Activated CD4-positive, alpha-beta T cell treated with anti-CD3 and anti-CD28 coated beads for 36 hours (primary cell): ENCODE measurements at places on chromosomes 5 and 9.
A peak's percentile ranks its signal among the peaks of the same experiment; 100 is the strongest.

GRCh38 chr5:77409870-77410621 lies 82.1 kb downstream of the WDR41 start:
- DNase-seq = no peak

DNA sequence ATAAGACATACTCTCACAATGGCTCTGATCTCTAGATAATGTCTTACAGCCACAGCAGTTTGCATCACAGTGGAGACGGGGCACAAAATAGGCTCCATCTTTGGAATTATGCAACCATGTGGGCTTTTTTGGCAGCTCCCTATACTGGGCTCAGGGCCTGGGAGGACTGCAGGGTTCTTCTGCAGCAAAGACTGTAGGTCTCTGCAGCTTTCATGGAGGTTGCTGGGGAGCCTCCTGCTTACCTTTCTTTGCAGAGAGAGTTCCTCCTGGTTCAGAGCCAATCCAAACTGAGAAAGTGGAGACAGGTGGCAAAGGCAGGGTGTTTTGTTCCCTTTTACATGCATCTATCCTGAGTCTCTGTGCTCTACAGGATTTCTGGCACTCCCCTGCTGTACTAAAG lies 558.0 kb downstream of the TLR4 start:
- DNase-seq = no peak

GRCh38 chr9:111630182-111630963 lies 761 bp upstream of the DNAJC25 start:
- no peak for DNase-seq

GRCh38 chr5:97531549-97531948 lies 348.5 kb upstream of the RIOK2 start:
- no peak for DNase-seq

- no peak for DNase-seq
Observed at GRCh38 chr5:74404574-74405508, 235.7 kb downstream of the ENC1 start.

DNA sequence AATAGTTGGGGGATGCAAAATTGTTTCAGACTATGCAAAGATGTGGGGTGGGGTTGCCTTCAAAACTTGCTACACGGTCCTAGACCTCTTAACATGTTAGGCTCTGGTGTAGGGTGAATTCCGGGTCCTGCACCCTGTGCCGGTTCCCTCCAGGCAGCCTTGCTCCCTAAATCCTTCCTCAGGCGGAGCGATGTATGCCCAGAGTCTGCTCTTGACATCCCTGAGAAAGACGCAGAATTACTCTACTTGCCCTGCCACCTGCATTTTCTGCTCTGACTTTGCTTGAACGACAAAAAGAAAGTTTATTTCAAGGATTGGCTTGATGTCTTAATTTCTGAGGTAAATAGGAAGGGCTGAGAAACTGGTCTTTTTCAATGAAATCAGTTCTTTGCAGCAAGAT lies 691 bp downstream of the THBS4 start:
- DNase-seq = no peak

DNA sequence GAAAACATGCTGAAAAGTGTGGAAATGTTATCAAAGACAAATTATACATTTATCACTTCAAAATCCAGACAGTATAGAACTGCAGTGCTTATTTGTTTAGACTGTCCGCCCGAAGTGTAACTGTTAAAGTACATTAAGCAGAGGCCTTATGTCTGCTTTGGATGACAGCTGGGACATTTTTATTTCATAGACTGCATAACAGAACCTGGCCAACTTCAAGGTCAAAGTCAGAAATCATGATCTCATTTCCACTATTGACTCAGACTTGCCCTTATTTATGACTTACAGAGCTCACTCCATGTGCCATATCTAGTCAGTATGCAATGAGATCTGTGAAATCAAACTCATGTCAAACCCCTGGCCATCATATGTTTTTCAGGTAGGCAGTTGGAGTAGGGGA lies 87.7 kb downstream of the RAB3C start:
- DNase-seq = no peak

GRCh38 chr5:84478603-84479002 lies 93.9 kb upstream of the EDIL3 start:
- no peak for DNase-seq

DNA sequence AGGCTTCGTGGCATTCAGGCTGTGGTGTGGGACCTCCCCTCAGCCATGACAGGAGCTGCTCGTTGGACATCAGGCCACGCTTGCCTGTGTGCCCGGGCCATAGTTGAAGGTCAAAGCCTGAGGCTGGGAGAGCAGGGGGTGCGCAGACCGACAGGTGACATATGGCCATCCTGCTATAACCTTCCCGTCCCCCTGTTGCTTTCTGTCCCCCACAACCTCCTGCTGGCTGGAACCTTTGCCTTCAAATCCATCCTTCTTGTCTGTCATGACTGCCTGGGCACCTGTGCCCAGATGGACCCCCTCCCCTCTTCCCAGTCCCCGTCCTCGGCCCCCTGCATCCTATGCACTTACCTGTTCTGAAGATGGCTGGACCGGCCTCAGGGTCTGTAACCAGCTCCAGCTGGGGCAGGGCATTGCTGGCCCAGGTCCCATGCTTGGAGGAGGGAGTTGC lies 83.2 kb downstream of the WNK2 start:
- DNase-seq = no peak

DNA sequence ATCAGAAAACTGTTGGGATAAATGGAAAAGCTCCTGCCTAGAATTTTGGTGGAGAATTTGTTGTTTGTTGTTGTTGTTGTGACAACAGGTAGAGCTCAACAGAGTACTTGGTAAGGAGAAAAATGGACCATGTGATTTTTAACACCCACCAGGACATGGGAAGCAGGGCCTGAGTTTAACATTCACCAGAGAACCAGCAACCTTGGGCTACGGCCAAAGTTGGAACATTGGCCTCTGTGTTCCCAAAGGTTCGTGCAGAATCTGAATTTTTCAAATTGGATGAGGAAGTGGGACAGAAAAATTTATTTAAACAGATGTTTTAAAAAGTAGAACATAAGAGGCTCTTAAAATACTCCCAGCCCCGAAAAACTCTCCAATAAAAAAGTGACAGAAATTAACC lies 127.0 kb downstream of the GNA14 start:
- no peak for DNase-seq

- no peak for DNase-seq
Observed at GRCh38 chr9:22108581-22109370, 99.7 kb upstream of the CDKN2B start.

- DNase-seq = no peak
Observed at GRCh38 chr5:96880444-96881164, 4.3 kb downstream of the ERAP2 start.

DNA sequence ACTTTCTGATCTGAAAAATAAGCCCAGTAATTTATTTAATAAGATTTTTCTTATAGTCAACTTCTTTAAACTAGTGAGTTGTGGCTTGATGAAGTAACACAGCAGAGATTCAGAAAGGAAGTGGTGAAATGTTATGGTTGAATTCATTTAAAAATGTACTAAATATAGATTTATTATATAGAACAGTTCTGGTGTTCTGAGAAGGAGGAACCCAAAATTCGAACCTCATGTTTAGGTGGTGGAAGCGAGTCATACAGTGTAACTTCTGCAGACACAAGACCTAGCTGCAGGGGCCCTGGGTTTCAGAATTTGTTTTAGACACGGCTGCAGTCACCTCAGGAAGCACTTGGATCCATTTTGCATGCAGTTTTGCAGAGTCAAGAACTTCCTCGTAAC lies 188.2 kb downstream of the TRIO start:
- DNase-seq = peak; percentile 24

DNA sequence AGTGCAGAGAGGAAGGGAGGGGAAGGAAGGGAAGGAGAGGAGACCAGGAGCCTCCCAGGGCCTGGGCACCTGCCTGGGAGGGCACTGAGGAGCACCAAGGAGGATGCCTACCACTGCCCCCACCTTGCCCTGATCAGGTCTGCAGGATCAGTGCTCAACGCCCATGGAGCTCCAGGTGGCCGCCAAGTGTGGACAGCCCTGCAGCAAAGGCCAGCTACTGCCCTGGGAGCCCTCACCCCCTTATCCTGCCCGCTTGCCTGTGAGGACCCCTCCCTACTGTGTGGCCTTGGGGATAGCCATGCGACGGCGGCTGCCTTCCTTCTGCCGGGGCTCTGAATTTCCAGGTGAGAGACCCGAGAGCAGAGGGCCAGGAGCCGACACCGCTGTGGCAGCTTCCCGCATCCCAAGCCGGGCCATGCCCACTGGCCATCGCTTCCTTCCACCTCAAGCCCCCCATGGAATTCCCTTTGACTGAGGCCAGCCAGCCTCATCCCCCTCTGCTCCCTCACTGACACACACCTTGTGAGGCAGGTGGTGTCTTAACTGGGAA lies 12.4 kb downstream of the ADAMTS2 start:
- no peak for DNase-seq

- no peak for DNase-seq
Observed at GRCh38 chr5:79795764-79796398, 106.2 kb downstream of the CMYA5 start.
